GM23248 (cell line): ENCODE measurements at places on chromosomes 1 and 21. TPM values are rescaled to one million over a fixed set of nuclear protein-coding genes. Genes with fewer than 3 reads are reported as not detected.

The IL20 gene
- total RNA-seq: 0.25 TPM in 1 of 2 replicates, not detected in the other

GRCh38 chr21:36194024-36194423 lies 37.4 kb downstream of the DOP1B start:
- DNase-seq: no peak

DNA sequence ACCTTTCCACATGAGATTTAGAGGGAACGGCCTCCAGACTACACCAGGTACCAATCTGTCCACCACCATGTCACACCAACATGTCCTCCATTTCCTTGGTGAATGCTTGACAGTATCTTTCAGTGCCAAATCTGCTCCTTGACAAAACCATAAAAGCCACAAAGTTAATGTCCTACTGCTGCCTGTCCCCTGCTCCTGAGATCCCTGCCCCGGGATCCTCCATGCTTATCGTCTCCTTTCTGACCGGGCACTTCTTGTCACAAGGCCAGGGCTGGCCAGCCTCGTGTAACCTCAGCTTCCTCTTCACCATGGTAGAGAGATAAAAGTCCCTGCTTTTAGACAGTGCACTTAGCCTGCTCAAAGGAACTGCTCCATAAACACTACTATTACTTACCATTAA lies 136.2 kb downstream of the NAV1 start:
- no peak for DNase-seq

DNA sequence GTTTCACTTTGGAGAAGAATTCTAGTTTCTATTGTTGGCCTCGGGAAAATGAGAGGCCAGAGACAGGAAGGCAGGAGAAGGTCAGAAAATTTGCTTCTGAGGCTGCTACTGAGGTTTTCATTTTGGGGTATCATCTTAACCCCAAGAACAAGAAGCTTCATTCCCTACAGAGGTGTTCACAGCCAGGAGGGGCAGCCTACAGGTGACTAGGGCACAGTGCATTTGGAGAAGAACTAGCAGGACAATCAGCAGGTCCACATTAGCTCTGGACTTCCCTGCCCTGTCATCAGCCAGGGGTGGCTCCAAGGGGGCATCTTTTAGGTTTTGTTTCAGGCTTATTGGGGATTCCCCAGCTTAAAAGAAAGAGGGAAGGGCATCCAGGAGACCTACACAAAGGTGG lies 12.1 kb upstream of the ZNF496 start:
- DNase-seq: no peak

- DNase-seq: peak; percentile 82
These were observed 40.7 kb downstream of the CASQ2 start for GRCh38 chr1:115727706-115728249.

DNA sequence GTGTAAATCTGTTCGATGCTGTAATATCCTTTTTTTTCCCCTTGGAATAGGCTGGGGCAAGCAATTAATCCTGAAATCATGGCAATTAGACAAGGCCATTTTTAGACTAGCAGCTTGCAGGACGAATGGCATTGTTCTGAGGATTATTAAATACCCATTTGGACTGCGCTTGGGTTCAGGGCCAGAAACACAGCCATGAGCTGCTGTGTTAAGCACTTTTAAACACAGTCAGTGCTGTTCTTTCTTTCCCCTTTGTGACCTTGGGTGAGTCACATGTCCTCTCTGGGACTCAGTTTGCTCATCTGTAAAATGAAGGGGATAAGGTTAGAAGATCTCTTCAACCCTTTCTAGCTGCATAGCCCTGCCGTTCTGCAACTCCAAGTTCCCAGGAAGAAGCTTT lies 58.6 kb upstream of the C8B start:
- DNase-seq: no peak

GRCh38 chr1:92872719-92873118 lies 40.9 kb downstream of the RPL5 start:
- no peak for DNase-seq

- no peak for DNase-seq
These were observed 752 bp downstream of the RGS18 start for GRCh38 chr1:192159014-192159413.
